ENCODE measurements at places on chromosomes 5 and 9.

GRCh38 chr5:66724349-66725139, 128.4 kb downstream of the MAST4 start:
- DNase-seq = no peak

GRCh38 chr5:97182571-97183099, 412 bp downstream of the RIOK2 start:
- DNase-seq = no peak

- no peak for DNase-seq
Observed at GRCh38 chr5:544675-545355, 20.6 kb upstream of the SLC9A3 start.

- DNase-seq = peak; percentile 4
Observed at GRCh38 chr9:98536542-98537173, 172.1 kb downstream of the GABBR2 start.

GRCh38 chr9:35431467-35431866, 58.4 kb upstream of the RUSC2 start:
- no peak for DNase-seq

- no peak for DNase-seq
Observed at GRCh38 chr5:11268891-11269290, 507.9 kb upstream of the DAP start.

GRCh38 chr9:137299203-137299565, 2.9 kb downstream of the NRARP start:
- DNase-seq = no peak

DNA sequence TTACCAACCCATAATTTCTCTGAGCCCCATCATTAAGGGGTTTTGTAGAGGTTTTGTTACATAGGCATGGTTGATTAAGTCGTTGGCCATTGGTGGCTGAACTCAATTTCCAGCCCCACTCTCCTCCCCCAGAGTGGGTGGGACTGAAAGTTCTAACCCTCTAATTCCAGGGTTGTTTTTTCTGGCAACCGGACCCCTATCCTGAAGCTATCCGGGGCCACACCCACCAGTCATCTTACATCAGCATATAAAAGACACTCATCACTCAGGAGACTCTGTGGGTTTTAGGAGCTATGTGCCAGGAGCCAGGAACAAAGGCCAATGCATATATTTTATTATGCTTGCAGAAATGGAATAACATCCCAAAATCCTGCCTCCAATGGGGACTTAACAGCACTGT, 186.0 kb downstream of the NXNL2 start:
- no peak for DNase-seq

GRCh38 chr9:94720846-94721549, 5.5 kb upstream of the AOPEP start:
- DNase-seq = no peak

DNA sequence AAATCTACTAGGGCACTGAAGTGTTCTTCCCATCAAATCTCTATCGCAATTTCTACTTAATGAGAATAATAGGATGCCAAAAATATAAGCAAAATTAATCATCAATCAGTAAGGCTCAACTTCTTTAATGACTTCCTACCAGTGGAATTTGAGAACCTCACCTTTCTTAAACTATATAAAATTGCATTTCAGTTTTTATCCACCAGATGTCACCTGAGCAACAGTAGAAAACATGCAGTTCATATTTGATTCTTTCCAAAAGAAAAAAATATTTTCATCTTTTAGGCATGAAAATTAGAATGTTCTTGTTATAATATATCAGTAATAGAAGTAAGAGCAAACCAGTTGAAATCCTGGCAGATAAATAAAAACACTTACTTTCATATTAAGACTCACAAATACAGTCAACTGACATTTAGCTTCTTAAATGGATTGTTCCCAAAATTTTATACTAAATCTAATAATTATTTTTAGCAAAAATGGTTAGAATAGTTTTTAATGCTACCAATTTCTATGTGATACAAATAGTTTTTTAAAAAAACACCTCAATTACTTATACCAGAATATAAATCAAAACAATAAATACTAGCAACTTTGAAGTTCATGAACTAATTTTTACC, 13.4 kb upstream of the CCDC112 start:
- DNase-seq = no peak

GRCh38 chr9:124388275-124389048, 26.8 kb downstream of the PSMB7 start:
- no peak for DNase-seq

DNA sequence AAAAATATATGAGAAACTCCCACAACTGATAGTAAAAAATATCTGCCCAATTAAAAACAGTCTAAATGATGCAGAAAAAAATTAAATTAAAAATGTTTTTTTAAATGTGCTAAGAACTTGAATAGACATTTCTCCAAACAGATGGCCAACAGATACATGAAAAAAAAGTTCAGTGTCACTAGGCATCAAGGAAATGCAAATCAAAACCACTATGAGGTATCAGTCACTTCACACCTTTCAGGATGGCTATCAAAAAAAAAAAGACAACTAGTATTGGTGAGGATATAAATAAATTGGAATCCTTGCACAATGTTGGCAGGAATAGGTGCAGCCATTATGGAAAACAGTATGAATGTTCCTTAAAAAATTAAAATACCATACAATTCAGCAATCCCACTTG, 16.6 kb downstream of the ZNF131 start:
- no peak for DNase-seq

DNA sequence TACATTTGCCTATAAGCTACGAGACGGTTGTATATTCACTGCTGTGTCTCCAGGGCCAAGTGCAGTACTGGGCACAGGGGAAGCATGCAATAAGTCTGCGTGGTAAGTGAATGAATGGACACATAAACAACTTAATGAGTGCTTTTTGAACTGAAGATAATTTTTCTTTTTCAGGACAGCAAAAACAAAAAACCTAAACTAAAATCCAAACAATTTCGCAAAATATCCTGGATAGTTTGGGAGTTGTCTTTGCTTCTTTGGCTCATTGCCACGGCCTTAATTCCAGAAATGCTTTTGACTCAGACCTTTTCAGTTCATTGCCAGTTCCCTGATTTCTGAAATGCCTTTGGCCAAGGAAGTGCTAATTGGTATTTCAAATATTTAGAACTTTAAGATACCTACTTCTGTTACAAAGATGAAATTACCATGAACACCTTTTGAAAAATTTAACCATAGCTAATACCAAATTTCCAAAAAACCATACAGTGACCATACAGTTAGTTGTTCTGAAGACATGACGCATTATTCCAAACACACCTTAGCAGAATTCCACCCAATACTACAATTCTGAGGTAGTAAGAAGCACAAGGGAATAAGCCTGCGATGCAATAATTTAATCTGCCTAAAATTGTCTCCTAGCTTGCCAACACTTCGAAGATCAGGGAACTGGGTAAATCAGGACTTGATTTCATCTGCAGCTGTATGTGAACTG, 42.8 kb downstream of the TEK start:
- DNase-seq = no peak

- no peak for DNase-seq
Observed at GRCh38 chr5:2550509-2550908, 201.0 kb downstream of the IRX2 start.

DNA sequence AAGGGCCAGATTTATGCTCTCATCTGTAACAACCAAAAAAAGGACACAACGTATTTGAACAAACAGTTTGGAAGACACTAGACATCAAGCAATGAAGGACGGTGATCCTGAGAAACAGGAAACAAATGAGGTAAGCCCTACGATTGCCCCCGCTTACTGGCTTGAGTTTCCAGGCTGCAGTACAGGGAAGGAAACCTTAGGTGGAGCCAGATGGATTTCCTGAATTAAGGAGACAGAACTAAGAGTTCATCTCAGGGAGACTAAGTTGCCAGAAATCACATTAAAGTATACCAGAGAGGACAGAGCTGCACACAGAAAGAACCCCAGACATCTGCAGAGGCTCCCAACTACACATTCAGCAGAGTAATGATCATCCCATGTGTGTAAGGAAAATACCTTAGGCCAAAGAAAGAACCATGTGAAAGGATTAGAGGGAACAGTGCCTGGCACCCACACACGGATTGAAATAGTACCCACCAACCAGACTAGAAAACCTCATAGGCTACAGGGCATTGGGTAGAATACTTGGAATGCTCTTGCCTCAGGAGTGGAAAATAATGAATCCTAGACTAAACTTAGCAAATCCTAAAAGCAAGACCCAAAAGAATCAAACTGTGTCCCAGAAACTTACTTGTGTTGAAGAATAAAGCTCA, 99.3 kb upstream of the NIPBL start:
- no peak for DNase-seq

- no peak for DNase-seq
Observed at GRCh38 chr5:147169399-147169798, 65.4 kb upstream of the STK32A start.

- DNase-seq = no peak
Observed at GRCh38 chr5:151234476-151235238, 10.8 kb upstream of the CCDC69 start.

GRCh38 chr5:10675177-10675700, 85.8 kb downstream of the DAP start:
- no peak for DNase-seq

DNA sequence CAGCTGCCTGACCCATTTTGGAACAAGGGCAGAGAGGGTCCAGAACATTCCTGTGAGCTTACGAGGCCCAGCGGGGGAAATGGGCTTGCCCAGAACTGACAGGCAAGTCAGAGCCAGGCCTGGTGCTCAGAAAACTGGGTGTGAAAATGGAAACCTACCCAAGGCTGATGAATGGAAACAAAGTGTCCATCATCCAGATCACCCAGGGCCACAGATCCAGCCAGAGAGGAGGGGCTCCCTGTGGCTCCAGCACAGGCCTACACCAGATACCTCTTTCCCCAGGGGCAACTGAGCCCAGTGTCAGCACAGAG, 3.1 kb downstream of the CLTB start:
- no peak for DNase-seq

DNA sequence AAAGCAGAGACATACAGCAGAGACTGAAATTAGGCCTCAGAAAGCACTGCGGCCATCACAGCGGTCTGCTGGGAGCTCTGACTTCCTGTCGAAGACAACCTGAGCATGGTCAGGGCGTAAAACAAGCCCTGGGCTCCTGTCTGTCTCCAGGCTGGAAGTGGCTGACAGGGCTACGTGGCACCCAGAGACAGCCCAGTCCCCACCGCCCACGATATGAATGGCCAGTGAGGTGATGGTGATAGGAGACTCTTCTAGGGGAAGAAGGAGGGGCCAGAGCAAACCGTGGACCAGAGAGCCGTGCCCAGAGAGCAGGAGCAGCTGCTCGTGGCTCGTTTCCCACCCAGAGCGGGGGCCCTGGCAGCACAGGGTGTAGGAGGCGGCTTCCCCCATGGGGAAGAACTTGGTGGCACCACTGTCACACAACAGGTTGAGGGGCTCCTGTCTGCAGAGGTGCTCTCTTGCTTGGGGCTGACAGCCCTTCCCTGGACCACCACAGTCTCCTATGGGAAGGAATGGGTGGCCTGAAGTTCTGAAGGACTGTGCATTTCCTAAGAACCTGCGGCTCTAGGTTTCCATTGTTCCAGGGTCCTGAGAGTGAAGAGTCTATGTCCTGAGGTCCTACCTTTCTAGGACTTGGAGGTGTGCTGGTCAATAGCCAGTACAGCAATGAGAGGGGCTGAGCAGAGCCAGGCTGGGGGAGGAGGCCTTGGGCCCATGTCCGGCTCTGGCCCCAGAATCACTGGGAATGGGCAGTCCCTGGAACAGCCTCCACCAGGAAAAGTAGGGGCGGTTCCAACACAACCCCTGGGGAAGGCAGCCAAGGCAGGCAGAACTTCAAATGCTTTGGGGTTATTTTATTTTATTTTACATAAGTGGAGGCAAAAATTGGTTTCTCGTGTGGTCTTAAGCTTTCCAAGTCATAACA, 56.4 kb downstream of the BARX1 start:
- DNase-seq = no peak

DNA sequence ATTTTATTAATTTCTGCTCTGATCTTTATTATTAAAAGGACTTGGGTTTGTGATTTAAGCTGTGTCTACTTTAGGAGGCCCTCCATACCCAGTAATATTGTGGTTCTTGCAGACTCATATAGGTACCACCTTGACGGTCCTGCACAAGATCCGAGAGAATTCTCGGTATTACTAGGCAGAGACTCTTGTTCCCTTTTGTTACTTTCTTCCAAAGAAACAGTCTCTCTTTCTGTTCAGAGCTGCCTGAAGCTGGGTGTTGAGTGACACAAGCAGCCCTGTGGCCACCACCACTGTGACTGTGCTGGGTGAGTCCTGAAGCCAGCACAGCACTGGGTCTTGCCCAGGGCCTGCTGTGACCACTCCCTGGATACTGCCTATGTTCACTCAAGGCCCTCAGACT, 666.6 kb downstream of the SEMA5A start:
- no peak for DNase-seq

DNA sequence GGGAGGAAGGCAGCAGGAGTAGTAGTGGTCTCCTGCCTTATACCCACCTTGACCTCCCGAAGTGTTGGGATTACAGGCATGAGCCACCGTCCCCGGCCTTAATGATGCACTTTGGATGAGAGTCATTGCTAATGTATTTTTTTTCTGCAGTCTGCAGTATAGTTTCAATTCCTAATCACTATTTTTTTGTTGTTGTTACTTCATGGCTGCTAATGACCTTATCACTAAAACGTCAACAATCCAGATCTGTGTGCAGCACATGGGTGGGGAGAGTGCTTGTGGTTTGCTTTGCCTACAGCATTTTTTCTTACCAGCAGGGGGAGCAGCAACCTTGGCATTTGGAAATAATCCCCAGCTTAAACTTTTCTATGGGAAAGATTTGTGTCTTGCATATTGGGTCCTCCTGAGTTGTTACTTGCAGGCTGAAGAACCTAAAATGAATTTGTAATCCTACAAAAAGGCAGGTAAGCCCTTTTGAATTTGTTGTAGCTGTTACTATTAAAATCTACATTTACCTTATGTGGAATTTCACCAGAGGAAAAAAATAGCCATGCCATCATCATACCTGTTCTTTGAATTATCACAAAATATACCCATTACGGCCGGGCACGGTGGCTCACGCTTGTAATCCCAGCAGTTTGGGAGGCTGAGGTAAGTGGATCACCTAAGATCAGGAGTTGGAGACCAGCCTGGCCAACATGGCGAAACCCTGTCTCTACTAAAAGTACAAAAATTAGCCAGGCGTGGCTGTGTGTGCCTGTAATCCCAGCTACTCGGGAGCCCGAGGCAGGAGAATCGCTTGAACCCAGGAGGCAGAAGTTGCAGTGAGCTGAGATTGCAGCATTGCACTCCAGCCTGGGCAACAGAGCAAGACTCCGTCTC, 6.3 kb upstream of the MED7 start:
- DNase-seq = peak; percentile 87

GRCh38 chr5:130425424-130425823, 521.2 kb downstream of the CHSY3 start:
- no peak for DNase-seq

- DNase-seq = no peak
Observed at GRCh38 chr9:135561391-135562234, at the start of gene PAEP. PAEP (plus strand) TSS chr9:135561756.

GRCh38 chr9:136140966-136141365, 22.3 kb upstream of the TMEM250 start:
- no peak for DNase-seq

GRCh38 chr5:22352493-22352892, 500.7 kb downstream of the CDH12 start:
- no peak for DNase-seq

GRCh38 chr9:124009531-124010217, 1.9 kb upstream of the LHX2 start:
- no peak for DNase-seq

- DNase-seq = no peak
Observed at GRCh38 chr5:180915924-180916323, 17.0 kb downstream of the BTNL8 start.

Data from activated CD4-positive, alpha-beta T cell treated with anti-CD3 and anti-CD28 coated beads, Interleukin-2, amount 50 U/mL, for 24 hours (primary cell).